ENCODE measurements at places on chromosomes 3 and 15.
A peak's percentile ranks its signal among the peaks of the same experiment; 100 is the strongest.

DNA sequence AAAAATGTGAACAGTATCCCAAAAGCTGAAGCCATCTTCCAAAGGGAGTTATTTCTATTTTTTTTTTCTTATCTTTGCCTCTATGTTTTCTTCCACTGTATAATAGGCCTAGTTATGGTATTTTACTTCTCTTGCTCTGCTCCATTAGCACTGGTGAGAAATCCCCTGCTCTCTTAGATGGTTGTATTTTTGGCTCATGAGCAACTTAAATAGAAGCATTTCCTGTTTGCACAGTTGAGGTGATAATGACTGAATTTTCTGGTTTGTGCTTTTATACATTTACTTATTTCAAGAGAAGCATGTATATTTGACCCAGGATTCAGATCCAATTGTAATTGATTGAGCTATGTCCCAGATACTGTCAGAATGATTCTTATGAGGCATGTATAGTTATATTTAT lies 61.6 kb upstream of the CD200R1L start:
- no peak for DNase-seq

- DNase-seq = no peak
These were observed 12.2 kb upstream of the RASGRP1 start for GRCh38 chr15:38576837-38577236.

DNA sequence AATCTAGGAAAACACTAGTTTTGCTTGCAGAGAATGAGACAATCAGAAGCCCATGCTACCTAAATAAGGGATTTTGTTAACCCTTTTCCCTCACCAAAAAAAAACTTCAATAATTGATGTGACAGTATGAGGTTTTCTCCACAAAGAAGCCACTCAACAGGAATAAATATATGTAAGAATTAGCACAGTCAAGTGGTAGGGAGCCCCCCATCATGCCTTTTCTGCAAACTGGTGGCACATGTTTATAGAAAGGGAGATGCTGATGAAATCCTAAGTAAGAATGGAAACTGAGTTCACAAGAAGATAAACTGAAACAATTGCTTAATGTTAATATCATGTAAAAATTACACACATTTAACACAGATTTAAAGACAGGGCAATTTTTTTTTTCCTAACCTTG lies 51.0 kb downstream of the PHC3 start:
- DNase-seq = no peak

DNA sequence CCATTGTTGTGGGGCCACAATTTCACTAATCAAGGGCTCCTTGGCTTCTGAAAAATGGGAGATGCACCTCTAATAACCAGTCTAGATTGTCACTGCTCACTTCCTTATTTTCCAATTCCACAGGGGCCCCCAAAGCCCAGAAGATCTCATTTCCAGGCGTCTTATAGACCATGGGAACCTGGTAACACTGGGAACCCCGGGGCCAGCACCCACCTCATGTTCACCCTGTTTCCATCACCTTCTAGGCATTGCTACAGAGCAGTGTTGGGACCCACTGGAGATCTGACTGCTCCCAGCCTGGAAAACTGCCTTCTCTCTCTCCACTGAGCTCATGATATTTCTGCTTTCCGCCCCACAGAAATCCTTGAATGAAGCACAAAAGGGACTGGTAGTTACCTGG lies 61.5 kb downstream of the TFRC start:
- DNase-seq = no peak

- DNase-seq = no peak
These were observed 581.7 kb upstream of the CCDC54 start for GRCh38 chr3:106795553-106795952.

DNA sequence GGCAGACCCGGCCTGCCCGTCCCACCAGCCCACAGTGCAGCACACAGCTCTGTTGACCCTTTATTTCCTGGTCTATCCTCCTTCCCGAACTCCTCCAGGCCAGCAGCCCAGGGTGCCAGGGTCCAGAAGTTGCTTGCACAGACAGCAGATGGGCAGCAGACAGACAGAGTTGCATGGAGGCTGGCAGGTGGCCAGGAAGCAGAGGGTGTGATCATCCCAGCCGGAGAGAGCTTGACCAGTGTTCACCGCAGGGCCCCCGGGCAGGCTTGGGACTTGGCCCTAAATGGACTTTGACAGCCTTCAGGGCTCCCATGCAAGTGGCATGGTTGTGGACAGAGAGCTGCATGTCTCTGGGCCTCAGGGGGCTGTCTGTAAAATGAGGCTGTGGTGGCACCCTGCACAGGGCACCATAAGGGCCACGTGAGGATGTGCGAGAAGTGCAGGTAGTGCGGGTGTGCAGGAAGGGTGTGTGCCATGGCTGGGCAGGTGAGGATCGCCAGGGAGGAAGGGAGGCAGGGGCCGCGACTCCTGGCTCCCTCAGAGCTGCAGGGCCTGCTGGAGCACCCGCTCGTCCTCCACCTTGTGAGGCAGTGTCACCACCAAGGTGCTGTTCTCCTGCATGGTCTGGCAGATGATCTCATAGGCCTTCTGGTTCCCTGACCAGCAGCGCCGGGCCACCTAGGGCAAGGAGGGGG lies 6.3 kb upstream of the ZXDC start:
- DNase-seq = peak; percentile 25

- no peak for DNase-seq
These were observed 87.6 kb upstream of the LRIG1 start for GRCh38 chr3:66588340-66588847.

DNA sequence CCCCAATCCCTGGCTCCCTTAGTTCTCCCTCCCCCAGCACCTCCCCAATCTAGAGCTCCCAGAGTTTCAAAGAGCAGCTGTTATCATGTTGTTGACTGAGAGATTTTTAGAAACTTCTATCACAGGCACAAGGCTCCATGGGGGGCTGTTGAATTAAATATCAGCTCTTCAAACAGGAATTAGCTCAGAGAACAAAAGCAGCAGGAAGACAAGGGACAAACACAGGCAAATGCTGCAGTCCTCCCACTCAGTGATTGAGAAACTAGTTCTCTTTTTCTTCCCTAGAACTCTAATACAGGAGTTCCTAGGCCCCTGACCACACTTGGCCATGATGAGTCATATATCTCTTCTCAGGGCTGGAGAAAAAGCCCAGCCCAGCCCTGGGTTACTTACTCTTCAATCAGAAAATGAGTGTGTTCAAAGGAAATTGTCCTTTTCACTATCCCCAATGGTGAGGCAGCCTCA lies 262.1 kb downstream of the IGSF11 start:
- no peak for DNase-seq

- no peak for DNase-seq
These were observed 40.9 kb downstream of the CCR4 start for GRCh38 chr3:32992310-32992686.

DNA sequence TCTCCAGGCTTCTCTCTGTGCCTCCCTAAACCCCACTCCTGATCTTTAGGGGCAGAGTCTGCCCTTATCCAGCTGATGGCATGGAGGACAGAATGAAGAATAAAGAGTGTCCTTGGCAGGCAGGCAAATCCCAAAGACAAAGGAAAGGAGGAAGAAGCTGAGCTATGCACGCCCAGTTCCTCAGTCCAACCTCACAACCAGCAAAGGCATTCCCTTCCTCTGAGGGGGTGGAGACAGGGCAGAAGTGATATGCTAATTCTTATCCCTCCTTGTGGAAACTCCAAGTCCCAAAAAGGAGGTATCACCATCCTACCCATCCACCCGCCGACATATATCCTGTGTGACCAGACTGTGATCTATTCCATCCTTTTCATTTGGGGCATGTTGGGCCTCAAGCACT lies 10.5 kb upstream of the CCDC54 start:
- no peak for DNase-seq

GRCh38 chr3:138594150-138594934 lies at the start of gene CEP70:
Gene CEP70 (minus strand): TSS chr3:138594260. CDS start chr3:138572927, 21,333 bp downstream.
- peak; percentile 84 for DNase-seq

GRCh38 chr15:79430901-79431635 lies 1.1 kb upstream of the MINAR1 start:
- no peak for DNase-seq

DNA sequence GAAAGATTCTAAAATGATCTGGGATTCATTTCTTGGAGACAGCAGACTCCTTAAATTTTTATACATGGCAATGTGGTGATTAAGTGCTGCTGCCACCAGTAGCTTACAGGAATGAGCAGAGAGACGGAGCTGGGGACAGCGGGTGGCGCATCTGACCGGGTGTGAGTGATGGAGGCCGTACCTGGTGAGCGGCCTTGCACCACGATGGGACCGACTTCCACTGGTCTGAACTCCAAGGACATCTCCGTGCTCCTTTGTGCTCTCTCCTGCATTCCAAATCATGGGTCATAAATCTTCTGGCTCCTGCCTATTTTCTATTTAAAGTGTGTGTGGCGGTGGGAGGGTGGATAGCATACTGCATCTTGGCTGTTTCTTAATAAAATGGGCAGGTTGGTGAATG lies 262.6 kb downstream of the ABHD5 start:
- DNase-seq = no peak

GRCh38 chr3:123122525-123123315 lies 55.9 kb downstream of the PDIA5 start:
- no peak for DNase-seq

- peak; percentile 22 for DNase-seq
These were observed at the start of gene CD80 for GRCh38 chr3:119559441-119559963. Gene CD80 (minus strand): TSS chr3:119559614. CDS start chr3:119557728, 1,886 bp downstream.

DNA sequence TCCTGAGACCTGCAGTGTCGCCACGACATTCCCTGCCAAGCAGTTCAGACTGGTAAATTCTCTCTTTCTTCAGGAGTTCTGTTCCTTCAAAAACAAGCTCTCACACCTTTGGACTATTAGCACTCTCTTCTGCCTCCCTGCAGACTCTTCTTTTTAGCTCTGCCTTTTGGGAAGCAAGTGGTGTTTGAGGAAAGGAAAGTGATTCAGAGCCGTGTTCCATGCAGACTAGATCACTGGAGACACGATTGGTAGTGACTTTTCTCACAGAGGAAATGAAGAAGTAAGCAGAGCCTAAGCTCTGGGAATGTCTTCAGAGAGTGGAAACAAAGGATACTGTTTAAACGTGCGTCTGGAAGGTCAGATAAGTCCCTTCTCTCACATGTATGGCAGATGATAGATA lies 270.6 kb upstream of the TPRG1 start:
- no peak for DNase-seq

DNA sequence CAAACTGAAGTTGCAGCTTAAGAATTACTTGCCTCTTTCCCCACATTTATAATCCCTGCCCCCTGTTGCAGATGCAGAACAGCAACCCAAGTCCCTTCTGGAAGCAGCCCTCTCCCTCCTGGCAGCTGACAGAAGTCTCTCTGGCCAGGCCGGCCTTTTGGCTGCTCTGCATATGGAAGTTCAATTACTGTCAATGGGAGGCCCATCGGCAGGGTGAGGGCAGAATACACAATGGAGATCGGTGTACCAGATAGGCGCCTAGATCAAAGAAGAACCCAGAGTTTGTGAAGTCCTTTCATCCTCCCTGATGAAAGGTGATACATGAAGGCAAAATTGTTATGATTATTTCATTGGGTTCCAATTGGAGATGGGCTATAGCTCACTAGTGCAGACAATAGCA lies 327.9 kb upstream of the CTNNB1 start:
- no peak for DNase-seq

DNA sequence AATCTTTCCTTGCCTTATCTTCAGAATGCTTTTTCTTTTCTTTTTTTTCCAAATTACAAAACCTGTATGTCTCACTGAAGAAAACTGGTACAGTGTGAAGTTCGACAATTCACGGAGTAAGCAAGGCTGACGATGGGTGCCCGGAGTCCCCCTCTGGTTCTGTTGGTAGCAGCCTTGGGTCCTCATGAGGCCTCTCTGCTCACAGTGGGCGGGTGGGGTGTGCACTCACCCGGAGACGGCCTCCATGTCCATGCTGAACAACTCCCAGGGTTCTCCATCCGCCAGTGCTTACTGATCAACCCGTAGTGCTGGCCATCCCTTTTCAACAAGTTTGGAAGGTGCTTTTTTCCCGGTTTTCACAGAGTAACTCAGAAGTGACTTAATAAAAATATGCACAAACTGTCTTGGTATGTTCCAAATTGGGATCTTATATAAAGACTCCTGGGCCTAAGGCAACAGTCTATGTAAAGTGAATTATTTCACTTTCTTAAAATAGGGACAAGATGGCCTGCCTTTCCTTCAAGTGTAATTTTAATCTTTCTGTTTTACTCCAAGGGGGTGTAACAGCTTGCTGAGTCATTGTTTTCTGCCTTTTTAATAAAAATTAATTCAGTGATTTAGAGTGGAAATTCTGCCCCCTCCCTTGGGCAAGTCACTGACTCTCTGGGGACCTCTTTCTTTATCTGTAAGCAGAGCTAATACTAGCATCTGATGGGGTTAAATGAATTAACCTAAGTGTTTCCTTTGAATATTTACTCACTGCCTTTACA lies 23.7 kb downstream of the LRRK1 start:
- no peak for DNase-seq
